ENCODE measurements at places on chromosomes 13 and 19.

DNA sequence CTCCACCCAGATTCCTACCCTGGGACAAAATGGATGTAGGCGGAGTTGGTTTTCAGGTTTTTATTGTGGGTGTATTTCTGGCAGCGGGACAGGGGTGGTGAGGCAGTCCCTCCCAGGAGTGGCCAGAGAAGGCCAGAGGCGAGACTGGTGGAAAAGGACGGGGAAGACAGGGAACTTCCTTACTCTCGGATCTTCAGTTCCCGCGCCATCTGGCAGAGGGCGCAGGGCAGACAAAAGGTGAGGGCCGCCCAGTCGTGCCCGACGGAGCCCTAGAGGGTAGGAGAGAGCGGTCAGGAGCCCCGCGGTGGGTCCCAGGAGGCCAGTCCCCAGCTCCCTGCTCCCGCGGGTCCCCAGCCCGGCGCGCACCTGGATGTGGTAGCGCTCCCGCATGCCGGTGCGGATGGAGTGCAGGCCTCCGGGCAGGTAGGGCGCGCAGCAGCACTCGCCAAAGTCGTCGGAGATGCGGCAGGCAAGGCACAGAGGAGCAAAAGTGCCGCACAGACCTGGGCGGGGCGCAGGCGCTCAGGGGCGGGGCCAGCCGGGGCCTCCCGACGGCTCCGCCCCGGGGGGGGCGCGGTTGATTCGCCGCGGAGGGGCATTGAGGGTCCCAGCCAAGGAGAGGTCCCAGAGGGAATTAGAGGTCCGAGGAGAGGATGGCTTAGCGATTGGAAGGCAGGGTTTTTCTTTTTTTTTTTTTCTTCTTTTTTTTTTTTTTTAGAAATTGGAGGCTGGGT is 3.0 kb downstream of the CNFN start:
- peak; percentile 60 for ATAC-seq

GRCh38 chr19:38658462-38659306 is 11.2 kb downstream of the ACTN4 start:
- peak; percentile 72 for ATAC-seq

GRCh38 chr13:72379581-72379980 is 347.8 kb downstream of the MZT1 start:
- ATAC-seq = no peak

GRCh38 chr13:73945871-73946270 is 188.3 kb downstream of the KLF12 start:
- ATAC-seq = no peak

DNA sequence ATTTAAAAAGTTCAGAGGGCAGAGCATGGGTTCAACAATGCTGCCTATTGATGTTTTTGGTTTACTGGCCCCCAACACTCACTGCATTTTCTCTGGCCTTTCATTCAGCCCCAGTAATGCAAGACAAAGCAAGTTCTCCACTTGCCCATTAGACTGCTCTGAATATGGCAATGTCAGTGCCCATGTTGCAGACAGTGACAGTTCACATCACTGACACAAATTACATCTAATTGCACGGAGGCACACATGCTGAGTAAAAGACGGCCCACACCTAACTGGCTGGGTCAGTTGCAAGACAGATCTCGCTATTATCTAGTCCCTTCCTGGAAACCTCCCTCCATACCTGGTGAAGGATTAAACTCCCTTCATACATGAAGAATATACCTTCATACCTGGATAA is 54.0 kb downstream of the ENOX1 start:
- no peak for ATAC-seq

DNA sequence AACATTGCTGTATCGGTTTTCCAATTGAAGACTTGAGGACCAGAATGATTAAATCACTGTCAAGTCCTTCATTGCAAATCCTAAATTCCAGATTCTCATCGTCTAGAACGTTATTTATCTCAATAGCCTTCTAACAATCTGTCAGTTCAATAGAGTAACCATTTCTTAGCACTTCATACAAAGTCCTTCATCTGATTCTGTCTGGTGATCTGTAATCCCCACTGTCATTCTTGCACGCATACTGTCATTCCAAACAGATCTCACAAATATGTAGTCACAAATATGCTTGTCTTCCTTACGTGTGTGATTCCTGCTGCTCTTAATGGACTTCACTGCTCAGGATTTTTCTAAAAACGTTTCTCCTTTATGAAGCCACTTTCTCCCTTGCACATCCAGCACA is 1197.5 kb downstream of the EFNB2 start:
- ATAC-seq = no peak

- ATAC-seq = no peak
Observed at GRCh38 chr13:93216122-93216521, 10.5 kb upstream of the GPC6 start.

- ATAC-seq = no peak
Observed at GRCh38 chr13:78787190-78787589, 128.2 kb upstream of the OBI1 start.

- ATAC-seq = no peak
Observed at GRCh38 chr13:93926425-93926824, 553.1 kb downstream of the DCT start.

DNA sequence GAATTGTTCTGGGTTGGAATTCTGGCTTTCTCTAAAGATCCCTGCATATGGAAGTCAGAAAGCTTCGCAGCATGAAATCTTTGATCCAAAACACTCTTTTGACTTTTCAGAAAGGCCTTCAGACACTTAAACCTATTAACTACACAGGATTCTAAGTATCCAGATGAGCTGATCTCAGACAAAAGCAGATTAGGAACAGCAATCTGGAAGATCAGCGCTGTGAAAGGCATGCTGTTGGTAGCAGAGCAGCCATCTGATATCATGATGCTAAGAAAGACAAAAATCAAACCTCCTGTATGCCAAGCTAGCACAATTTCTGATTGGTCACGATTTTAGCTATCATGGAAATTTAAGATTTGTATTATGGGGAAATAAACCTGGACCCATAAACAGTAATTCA is 589.9 kb downstream of the GPC5 start:
- ATAC-seq = no peak

- no peak for ATAC-seq
Observed at GRCh38 chr13:98180092-98180491, 3.0 kb upstream of the RNF113B start.

DNA sequence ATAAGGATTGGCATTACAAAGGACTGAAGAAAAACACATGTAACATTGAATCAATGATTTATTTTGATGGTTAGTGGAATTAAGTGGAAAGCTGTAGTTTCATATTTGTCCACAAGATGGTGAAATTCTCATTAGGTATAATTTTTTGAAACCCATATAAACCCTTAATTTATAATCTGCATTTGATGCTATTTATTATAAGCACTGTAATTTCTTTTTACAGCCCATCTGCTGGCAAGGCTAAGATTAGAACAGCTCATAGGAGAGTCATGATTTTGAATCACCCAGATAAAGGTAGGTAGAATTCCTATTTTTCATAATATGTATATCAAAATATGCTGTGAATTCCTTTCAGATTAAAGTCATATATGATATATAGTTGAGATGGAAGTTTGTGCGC is 62.2 kb downstream of the DNAJC15 start:
- no peak for ATAC-seq

DNA sequence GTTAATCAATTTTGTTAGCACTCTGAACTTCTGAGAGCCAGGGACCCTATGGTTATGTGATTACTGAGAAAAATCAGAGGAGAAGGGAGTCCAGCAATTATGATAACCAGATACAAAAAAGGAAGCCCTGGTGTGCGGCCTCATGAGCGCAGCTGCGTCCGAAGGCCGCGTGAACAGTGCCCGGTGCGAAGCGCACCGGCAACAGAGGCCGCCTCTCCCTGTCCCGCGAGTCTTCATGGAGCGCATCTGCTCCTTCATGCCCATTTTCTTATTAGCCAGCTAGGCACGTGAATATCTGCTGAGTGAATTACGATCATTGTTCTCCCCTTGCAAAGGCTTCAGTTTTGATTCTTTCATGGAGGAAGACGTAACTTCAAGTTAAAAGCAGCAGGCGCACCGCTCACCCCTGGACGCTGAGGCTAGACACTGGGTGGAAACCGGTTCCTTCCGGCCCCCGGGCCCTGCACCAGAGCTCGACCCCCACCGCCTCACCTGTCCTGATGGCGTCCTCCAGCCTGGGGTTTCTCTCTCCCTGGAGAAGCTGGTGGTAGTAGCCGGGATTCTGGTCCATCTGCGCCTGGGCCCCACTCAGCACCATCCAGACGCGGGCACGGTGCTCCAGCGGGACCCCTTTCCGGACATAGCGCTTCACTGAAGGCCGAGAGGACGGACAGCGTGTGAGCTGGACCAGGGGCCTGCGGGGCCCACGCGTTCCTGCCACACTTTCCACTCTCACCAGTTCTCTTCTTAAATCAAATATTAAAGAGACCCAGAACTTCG is 8.9 kb downstream of the GRTP1 start:
- no peak for ATAC-seq

DNA sequence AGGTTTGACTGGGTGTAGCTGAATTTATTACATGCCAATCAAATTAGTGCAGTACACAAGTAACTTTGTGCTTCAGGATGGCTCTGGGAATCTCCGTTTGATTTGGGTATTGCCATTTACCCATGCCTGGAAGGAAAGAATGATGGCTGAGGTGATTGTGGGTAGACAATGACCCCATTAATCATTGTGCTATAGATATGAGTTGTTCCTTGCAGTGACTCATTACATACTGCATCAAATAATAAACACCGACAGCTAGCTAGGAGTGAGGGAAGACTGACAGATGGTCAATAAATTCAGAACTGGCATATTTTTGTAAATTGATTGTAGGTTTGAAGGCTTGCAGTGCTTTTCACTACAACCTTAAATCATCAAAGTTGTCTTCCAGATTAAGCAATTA is 1069.5 kb downstream of the DIAPH3 start:
- ATAC-seq = no peak

GRCh38 chr19:15091918-15092753 is 10.1 kb downstream of the OR1I1 start:
- ATAC-seq = peak; percentile 58
